Globus pallidus (tissue), 1 donor: ENCODE measurements at places on chromosomes 11 and 22.

- DNase-seq: no peak
Measured at GRCh38 chr11:10793470-10794255, 15.1 kb downstream of the EIF4G2 start.

GRCh38 chr22:30289980-30290313 is 642 bp upstream of the CASTOR1 start:
- no peak for DNase-seq

- DNase-seq: no peak
Measured at GRCh38 chr11:85826116-85826855, 15.3 kb upstream of the SYTL2 start.

GRCh38 chr11:106491751-106492150 is 414.3 kb downstream of the AASDHPPT start:
- DNase-seq: peak; percentile 63

- DNase-seq: no peak
Measured at GRCh38 chr11:47248304-47248663, 330 bp downstream of the ACP2 start.

DNA sequence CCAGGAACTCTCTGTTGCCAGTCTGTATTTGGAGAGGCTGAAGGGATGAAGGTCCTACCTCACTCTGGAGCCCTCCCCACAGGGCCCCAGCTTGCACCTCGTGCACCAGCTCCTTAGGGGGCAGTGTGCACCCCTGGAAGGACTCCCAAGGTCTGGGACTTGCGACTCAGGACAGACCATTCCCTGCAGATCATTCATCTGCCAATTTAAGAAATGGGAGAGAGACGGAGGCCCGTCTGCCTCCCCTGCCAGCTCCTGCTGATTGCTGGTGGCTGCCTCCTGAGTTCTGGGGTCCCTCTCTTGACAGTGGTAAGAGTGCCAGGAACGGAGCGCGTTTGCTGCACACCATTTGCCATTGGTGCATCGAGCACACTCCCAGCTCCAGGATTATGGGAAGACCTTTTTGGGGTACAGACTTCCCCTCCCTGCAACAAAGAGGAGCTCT is 27.4 kb upstream of the MALAT1 start:
- peak; percentile 77 for DNase-seq

DNA sequence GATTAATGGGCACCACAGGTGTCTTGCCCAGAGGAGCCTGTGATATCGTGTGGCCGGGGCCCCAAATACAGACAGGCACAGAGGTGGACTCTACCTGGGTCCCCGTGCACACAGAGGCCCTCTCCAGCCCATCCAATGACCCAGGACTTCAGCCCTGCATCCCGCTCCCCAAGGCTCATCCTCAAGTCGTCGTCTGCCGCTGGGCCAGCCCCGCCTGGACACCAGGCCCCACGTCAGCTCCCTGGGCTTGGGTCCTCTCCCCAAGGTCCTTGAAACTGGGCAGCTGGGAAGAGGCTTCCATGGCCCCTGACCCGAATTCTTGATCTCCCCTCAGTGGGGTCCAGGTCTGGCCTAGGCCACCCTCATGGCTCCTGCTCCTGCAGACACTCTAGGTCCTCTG is 20.2 kb downstream of the SHISAL1 start:
- no peak for DNase-seq

- no peak for DNase-seq
Measured at GRCh38 chr22:46007003-46007847, 30.3 kb upstream of the WNT7B start.

- no peak for DNase-seq
Measured at GRCh38 chr22:29328055-29328454, 12.6 kb upstream of the RASL10A start.

DNA sequence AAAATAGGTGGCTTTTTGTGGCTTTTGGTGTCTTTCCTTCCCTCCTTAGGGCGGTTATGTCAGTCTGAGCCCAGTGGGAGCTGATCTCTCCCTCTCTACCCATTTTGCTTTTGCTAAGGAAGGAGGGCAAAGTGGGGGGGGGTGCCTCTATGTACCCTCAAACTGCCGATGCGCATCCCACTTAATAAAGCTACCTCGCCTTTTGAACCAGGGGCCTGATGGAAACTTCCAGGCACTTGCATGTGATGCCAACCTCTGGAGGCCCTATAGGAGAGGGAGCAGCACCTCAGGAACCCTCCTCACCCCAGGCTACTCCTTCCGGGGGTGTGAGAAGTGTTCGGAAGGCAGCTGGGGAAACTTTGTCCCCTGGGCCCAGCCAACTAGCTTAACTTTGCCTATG is 97.0 kb upstream of the HSD17B12 start:
- DNase-seq: no peak

DNA sequence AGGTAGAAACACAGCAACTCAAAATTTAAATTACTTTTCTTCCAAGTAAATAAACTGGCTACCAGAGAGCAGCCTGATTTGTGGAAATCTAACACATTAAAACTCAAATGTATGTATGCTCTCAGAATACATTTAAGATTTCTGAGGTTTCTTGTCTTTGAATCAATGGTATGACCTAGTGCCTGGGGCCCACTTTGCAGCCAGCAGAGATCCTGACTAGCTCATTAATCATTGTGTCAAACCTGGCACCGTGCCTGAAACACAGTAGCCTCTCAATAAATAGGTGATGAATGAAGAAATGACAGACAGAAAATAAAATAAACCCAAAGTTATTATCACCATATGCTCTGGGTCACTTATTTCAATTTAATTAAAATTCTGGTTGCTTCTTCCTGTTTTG is 176.2 kb upstream of the FAT3 start:
- DNase-seq: no peak

- no peak for DNase-seq
Measured at GRCh38 chr11:108960501-108960900, 295.6 kb downstream of the DDX10 start.

- no peak for DNase-seq
Measured at GRCh38 chr22:33354928-33355327, 296.7 kb upstream of the SYN3 start.

DNA sequence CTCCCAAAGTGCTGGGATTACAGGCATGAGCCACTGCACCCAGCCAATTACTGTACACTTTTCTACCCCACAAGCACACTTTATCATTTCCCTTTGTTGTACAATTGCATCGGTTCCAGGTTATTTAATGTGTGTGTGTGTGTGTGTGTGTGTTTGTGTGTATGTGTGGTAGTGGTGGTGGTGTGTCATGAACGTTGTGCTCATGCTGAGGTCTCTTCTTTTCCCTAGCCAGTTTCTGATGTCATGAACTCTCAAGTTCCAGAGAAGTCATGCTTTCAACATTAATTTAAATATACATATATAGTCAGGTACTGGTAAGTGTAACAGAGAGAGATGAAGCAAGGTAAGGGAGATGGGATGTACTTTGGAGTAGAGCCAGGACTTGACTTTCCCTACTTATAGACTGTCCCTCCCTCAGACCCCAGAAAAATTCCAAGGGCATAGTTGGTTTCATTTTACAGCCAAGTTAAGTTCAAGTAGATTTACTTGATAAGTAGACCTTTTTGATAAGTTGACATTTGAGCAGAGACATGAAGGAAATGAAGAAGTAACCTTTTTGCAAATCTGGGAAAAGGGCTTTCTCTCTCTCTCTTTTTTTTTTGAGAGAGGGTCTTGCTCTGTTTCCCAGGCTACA is 42.7 kb downstream of the WEE1 start:
- DNase-seq: no peak

DNA sequence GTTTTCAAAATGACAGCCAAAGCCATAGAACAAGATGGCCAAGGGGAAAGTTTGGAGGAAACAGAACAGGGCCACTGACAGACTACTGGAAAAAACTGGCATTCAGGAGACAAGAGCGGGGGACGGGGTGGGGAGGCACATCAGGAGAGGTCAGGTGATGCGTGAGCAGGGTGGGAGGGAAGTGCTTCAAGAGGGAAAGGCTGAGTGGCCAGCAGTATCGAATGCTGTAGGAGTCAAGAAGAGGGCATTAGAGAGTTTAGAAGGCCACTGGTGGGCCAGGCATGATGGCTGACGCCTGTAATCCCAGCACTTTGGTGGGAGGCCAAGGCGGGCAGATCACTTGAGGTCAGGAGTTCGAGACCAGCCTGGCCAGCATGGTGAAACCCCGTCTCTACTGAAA is 8.2 kb downstream of the GTPBP1 start:
- no peak for DNase-seq

- peak; percentile 79 for DNase-seq
Measured at GRCh38 chr11:65637794-65638419, at the start of gene SIPA1. TSS of gene SIPA1 (plus strand) at chr11:65638101. CDS start at chr11:65640922, 2,821 bp downstream.

DNA sequence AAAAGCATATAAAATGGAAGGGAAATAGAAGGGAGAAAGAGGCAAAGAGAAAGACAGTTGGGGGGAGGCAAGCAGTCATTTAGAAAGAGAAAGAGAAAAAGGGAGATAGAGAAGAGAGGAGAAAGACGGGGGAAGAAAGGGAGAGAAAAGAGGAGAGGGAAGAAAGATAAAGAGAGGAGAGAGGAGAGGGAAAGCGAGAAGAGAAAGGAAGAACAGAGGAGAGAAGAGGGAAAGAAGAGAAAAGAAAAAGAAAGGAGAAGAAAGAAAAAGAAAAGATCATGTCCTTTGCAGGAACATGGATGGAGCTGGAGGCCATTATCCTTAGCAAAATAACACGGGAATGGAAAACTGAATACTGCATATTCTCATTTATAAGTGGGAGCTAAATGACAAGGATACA is 247.7 kb downstream of the MIAT start:
- DNase-seq: no peak

GRCh38 chr11:123265951-123266350 is 70.9 kb upstream of the CLMP start:
- DNase-seq: no peak

DNA sequence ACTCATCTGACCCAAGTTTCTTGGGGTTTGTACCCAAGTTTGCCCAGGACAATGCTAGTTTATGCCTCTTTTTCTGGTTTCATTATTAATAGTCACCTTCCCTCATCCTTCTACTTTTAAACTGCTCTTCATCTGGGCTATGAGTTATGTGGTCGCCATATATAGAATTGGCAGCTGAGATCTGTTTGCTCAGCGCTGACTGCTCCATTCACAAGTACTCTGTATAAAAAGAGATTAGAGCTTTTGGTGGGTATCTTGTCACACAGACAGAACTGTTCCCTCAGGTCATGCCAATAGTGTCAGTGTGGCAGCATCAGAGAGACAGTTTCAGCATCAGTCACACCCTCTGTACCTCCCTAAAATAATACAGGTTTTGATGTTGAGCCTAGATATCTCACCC is 326.0 kb downstream of the RAB38 start:
- DNase-seq: no peak

- DNase-seq: no peak
Measured at GRCh38 chr11:107848345-107848744, 10.2 kb downstream of the SLC35F2 start.

DNA sequence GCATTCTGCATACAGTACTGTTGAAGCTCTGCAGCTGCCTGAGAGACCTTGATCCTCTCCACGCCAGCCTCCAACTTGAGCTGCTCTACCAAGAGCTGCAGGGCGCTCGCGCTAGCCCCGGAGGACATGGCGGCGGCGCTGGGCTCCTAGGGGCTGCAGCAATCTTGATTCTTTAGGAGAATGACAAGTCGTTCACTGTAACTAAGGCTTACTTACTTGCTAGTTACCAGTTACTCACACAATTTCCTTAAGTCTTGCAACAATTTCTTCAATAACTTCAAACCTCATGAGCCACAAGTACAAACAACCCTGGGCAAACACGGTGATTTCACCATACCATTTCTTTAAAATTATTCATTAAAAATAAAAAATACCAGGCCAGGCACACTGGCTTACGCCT is 21.9 kb downstream of the SBF2 start:
- no peak for DNase-seq

GRCh38 chr22:19859861-19860510 is 5.3 kb upstream of the GNB1L start:
- no peak for DNase-seq

GRCh38 chr22:20211997-20212753 is 55.9 kb downstream of the RTN4R start:
- DNase-seq: no peak

DNA sequence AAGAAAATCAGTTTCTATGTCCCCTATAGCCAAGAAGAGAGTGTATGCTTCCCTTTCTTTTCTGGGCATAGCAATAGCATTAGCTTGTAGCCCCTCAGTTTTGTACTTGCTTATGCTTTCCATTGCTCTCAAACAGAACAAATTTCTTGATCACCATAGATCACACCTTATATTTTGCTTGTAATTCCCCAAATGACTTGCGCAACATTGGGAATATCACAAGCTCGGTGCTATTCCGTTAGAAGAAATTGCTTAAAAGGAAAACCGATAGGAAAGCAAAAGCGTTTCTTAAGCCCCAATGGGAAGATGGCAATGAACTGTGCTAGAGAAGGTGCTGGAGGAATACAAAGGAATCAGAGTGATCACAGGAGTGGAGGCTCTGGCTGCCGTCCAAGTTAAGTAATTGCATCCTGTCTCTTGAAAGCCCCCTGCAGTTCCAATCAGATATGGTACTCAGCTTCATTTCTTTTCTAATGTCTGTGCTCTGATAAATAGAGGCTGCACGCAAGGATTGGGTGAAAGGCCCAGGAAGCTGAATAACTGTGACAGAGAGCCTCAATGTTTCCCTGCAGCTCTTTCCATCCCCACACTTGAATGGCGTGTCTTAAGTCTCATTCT is 182.1 kb upstream of the KIRREL3 start:
- no peak for DNase-seq
